ENCODE measurements at places on chromosomes 1 and 21. TPM values are rescaled to one million over a fixed set of nuclear protein-coding genes. Genes with fewer than 3 reads are reported as not detected.

The KRTAP19-3 gene
- not detected for polyA plus RNA-seq

The SLC22A15 gene
- 5.1 TPM for polyA plus RNA-seq

The HSD3B2 gene
- not detected for polyA plus RNA-seq

The C1orf185 gene
- polyA plus RNA-seq: not detected

The ZSWIM5 gene
- polyA plus RNA-seq: 0.71 TPM

The PLPPR4 gene
- 0.14 TPM for polyA plus RNA-seq

The CRNN gene
- polyA plus RNA-seq: 4,198 TPM

The PGBD5 gene
- polyA plus RNA-seq: 0.67 TPM

The DLGAP3 gene
- polyA plus RNA-seq: 0.10 TPM
